Stimulated activated CD4-positive, alpha-beta T cell treated with anti-CD3 and anti-CD28 coated beads, Interleukin-4, amount 100 ng/mL, for 48 hours (primary cell): ENCODE measurements at places on chromosomes 12 and 14.

- no peak for DNase-seq
Observed at GRCh38 chr14:54577977-54578376, 11.0 kb downstream of the SAMD4A start.

DNA sequence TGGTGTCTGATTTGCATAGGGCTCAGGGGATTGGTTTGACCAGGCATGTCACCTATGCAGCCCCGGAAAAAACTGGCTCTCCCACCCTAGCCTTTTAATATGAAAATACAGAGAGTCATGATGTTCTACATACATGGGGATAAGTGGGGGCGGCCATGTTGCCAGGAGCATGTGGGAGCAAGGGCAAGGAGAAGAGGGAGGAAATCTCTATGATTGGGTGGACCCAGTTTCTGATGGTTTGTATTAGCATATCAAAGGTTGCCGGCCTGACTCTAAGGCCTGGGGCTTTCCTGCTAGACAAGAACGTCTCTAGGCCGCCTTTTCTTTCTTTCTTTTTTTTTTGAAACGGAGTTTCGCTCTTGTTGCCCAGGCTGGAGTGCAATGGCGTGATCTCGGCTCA, 123.4 kb upstream of the CPSF6 start:
- no peak for DNase-seq

DNA sequence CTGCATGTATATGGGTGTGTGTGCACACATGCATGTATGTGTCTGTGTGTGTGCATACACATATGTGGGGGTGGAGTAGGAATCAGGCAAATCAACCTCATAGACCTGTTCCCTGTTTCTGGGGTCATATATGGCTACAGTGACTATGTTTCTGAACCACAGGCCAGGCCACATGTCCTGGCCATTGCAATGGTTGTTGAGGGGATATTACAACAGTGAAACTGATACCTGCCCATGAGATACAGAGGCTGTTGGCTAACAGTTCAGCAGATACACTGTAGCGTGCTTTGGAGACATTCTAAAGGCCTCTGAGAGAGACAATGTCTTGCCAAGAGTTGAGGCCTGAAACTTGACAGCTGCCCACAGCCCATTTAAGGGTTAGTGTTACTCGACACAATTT, 47.3 kb upstream of the FOS start:
- no peak for DNase-seq

- no peak for DNase-seq
Observed at GRCh38 chr14:51211149-51211548, 28.9 kb upstream of the TMX1 start.
